Dermis microvascular lymphatic vessel endothelial cell (primary cell): ENCODE measurements at places on chromosomes 7 and 10. TPM values are rescaled to one million over a fixed set of nuclear protein-coding genes. Genes with fewer than 3 reads are reported as not detected.

The GDF2 gene
- total RNA-seq = not detected in 2 replicates

The CARD11 gene
- 3.2 and 7.0 TPM in 2 replicates for total RNA-seq

The CRYGN gene
- total RNA-seq = not detected in 2 replicates

The NPTX2 gene
- 2.1 and 6.7 TPM in 2 replicates for total RNA-seq

The BTBD16 gene
- under 0.01 TPM in 1 of 2 replicates, not detected in the other for total RNA-seq

The C10orf53 gene
- total RNA-seq = not detected in 2 replicates

The PCLO gene
- 1.8 and 3.0 TPM in 2 replicates for total RNA-seq

The KEL gene
- total RNA-seq = 0.13 TPM in 1 of 2 replicates, not detected in the other

The GRID1 gene
- total RNA-seq = under 0.01 TPM in 1 of 2 replicates, not detected in the other

The CTAGE4 gene
- 0.13 TPM in 1 of 2 replicates, not detected in the other for total RNA-seq

The TBRG4 gene
- total RNA-seq = 55.5 and 62.8 TPM in 2 replicates

The AZGP1 gene
- total RNA-seq = not detected in 2 replicates

The KLF14 gene
- total RNA-seq = not detected in 2 replicates

The PEX1 gene
- total RNA-seq = 9.2 and 10.0 TPM in 2 replicates

The HMX2 gene
- total RNA-seq = not detected in 2 replicates
